ENCODE measurements at places on chromosomes 5 and 9.
A peak's percentile ranks its signal among the peaks of the same experiment; 100 is the strongest.

DNA sequence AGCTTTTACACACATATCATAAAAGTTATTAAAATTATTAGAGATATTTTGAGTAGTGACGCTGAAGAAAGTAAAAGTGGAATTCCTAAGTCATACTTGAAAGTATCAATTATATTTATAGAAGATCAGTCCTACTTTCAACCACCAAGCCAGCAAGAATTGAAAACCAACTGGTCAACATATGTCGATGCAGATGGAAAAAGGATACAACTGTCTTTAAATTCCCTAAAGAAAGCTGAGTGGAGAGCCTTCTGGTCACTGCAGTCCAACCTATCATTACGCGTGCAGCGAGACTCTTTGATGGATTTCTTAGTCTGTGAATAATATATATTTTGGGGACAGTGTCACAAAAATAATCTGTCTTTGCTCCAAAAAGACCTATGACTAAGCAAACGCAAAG, 15.3 kb downstream of the MEF2C start:
- no peak for DNase-seq

- DNase-seq, result peak; percentile 1
Observed at GRCh38 chr5:148730270-148730669, 75.9 kb upstream of the HTR4 start.

DNA sequence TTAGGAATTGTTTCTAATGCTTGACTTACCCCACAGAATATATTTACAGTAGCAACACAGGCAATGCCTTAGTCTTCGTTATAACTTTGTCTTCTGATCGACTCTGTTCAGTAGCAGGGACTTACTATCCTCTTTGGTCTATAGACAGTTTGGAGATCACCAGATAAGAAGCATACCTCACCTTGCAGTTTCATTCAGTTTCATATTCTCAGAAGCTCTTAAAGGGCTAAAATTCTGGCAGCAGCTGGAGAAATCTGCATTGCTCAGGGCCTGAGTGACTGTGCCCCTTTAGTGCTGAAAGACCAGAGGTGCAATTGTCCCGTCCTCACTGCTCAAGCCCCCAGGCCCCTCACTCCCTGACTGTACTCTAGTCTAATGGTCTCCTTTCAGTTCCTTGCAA, 26.0 kb downstream of the ZBTB43 start:
- no peak for DNase-seq

DNA sequence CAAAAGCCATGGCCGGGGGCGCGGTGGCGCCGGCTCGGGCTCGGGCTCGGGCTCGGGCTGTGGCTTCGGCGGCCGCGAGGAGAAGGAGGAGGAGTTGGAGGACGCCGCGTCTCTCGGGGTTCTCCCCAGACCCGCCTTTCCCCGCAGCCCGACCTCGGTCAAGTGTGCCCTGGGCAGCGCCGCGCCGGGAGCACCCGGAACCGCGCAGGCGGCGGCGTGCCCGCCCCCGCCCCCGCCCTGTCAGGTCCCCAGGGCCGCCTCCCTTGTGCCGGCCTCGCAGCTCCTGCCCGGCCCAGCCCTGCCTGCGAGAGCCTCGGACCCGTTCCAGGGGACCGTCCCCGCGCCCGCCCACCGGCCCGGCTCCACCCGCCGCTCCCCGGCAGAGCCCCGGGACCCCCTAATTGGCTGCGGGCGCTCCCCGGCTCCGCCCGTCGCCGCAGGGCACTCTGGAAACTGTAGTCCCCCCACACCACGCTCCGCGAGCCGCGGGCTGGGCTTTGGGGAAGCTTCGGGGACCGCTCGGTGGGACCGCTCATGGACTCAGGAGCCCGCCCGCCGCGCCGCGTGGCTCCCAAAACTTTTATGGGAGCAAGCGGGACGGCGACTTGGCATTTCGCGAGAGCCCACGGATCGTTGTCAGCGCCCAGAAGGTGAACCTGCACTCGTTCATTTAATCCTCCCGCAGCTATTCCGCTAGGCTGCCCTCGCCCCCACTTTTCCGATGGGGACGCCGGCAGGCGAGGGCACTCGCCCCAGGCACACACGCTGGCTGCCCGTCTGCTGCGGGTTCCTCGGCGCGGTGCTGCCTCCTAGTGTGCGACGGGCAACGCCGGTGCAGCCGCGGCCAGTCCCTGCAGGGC, at the start of gene STK10:
STK10 (minus strand) TSS at position 192 of the 860 bp plus-strand sequence; CDS start at position 10, 182 bp downstream.
- DNase-seq, result peak; percentile 79

DNA sequence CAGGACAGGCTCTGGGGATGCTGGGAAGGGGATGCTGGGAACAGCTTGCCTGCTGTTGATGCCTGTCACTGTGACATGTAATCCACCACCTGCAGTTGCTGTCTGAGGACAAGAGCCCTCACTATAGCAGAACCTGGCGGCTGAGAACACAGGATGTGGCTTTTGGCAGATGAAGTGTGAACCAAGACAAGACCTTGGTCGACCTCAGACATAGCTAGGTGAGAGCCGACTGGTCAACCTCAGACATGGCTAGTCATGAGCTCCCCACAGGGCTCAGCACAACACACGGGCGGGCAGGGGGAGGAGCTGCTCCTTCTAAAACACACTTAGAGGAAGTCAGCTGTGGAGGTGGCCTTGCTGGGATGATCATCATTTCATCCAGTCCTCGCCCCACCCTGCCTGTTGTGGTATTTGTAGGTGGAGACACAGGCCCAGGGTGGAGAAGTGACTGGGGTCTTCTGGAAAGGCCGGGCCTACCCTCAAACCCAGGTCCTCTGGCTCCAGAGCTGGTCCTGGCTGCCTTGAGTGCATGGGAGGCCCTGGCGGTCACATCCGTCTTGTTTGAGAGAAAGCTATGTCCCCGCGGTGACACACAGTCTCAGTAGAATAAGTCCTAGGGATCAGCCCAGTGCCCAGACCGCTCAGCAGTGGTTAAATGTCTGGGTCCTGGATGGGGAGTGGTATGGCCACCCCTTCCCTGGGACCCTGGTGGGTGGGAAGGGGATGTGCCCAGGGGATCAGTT, 6.1 kb downstream of the SUSD3 start:
- DNase-seq, result no peak

- no peak for DNase-seq
Observed at GRCh38 chr5:153489611-153490010, 859 bp upstream of the GRIA1 start.
